COLO829 (cell line): ENCODE measurements at places on chromosomes 6 and 20.

- no peak for DNase-seq
Measured at GRCh38 chr20:51864967-51865366, 62.6 kb upstream of the SALL4 start.

GRCh38 chr6:32047084-32047478, 8.9 kb downstream of the CYP21A2 start:
- no peak for DNase-seq

GRCh38 chr20:41095110-41095969, 42.0 kb upstream of the PLCG1 start:
- peak; percentile 78 for DNase-seq

DNA sequence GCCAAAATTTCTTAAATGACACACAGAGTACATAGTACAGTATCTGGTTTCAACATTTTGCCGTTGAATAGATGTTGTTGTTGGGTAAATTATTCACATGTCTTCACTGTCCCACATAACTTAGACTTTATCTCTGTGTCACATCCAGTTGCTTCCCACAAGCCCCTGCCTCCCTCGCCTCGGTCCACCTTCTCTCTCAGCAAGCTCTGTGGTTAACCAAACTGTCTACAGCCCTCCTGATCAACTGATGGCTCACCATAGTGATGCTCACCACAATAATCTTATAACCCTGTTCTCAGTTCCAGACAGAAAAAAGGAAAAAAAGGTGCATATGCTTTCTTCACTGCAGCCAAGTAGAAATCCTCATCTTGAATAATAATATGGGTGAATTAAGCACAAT, 23.0 kb downstream of the IL17F start:
- DNase-seq = no peak

DNA sequence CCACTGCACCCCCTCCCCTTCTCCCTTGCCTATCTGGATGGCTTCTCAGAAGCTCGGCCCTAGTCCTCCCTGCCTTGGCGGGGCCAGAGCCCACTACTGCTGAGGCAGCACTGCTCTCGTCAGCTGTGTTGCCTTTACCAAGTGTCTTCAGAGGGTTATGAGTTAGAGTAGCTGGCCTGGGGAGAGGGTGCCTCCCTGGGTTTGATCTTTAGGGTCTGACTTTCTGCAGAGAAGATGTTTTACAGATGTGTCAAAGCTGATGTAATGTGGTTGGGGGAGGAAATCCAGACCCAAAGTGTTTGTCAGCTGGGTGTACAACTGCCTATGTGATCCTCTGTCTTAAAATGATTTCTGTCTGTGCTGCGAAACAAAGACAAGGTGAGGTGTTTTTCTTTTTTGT, 30.4 kb upstream of the PI16 start:
- DNase-seq = no peak

DNA sequence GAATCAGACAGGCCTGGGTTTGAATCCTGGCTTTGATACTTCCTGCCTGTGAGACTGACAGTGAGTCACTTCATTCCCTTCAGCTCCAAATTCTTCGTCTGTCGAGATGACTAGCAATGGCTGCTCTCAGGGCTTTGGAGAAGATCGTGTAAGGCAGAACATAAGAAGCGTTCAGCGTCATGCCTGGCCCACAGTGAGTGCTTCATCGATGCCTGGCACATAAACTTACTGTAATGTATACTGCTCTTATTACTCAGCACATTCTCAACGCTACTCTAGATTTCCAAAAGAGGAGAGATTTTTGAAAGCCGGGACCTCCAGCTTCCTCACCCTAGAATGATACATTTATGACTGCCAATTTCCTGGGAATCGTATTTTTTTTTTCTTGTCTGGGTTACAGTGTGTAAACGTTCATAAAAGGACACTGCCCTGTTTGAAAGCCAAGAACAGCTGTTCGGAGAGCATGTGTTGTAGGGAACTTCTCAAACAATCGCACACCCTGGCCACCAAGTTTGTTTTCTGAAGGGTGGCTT, 16.2 kb upstream of the BCAS1 start:
- DNase-seq = no peak

GRCh38 chr20:57159945-57160610, 106.4 kb downstream of the BMP7 start:
- no peak for DNase-seq

DNA sequence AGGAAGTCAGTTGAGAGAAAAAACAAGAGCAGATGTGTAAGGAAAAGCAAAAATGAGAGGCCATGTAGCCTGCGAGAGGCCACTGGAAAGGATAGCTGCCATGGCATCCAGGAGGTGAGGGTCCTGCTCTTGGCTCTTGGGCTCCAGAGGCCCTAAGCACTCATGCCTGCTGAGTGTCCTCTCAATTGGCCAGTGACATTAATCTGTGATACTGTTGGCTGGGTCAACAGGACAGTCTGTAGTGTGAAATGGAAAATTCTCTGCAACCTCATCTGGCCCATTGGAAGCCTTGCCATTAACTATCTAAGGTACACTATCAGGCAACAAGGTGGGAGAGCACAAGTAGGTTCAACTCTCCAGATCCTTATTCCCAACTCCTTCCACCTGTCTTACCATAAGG, 180.9 kb downstream of the LY86 start:
- no peak for DNase-seq

DNA sequence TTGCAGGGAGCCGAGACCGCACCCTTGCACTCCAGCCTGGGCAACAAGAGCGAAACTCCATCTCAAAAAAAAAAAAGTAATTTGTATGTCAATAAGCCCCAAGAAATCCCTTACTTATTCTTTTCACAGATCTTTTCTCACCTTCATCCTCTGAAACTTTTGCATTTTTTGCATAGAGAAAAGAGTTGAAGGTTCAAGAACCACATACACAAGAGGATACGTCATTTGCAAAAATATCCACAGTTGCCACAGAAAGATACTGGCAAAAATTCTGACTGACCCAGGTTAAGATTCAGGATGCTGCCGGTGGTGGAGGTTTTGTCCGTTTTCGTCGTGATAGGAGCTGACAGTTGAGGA, 94.5 kb downstream of the ZMYND8 start:
- DNase-seq = no peak

DNA sequence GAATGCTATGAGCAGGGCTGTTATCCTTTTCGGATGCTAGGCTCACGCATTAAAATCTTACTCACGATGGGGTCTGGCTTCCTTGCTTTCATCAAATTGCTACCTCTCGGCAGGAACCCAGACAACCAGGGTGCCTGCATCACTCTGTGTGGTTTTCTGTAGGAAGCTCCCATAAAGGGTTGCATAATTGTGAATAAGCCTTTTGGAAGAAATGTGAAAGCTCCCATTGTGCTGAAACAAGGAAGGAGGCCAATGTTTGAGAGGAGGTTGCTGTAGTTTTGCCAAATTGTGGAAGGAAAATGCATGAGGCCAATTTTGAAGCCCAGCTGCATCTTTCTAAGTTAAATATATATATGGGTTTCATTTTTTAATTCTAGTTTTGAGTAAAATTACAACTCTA, 615.5 kb downstream of the C6orf118 start:
- DNase-seq = peak; percentile 70

GRCh38 chr20:3706774-3707507, 5.5 kb downstream of the SIGLEC1 start:
- no peak for DNase-seq

DNA sequence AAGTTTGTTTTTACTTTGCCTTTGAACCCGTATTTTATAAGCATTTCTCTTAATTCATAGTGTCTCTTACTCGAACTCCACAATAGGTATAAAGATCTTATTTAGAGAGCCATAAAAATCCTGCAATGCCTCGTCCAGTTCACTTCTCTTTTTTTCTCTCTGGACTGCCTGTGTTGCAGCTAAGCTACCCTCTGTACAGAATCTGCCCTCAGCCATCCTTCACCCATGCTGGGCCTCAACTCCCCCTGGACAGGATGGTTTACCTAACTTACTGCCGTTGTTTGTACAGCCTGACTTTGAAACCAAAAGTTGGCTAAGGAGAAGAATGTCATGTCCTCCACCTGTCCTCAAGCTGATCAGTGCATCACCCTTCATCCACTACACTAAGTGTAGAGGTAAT, 10.4 kb downstream of the QRSL1 start:
- DNase-seq = no peak

DNA sequence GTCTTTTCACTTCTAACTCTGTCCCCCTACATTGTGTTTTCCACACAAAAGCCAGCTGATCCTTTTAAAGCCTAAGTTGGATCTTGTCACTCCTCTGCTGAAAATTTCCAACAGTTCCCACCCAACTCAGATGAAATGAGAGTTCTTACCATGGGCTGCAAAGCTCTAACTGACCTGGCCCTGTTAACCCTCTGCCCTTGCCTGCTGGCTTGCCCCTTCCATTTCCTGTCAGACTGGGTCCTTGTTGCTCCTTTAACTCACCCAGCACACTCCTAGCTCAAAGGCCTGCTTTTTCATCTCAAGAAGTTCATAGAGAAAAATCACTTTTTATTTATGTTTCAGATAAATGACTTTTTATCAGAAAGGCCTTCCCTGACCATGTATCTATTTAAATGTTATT, 66.5 kb upstream of the HEY2 start:
- DNase-seq = no peak

- DNase-seq = no peak
Measured at GRCh38 chr6:161984713-161985112, 710.9 kb upstream of the AGPAT4 start.

- DNase-seq = peak; percentile 72
Measured at GRCh38 chr6:52063584-52064344, 23.6 kb downstream of the PKHD1 start.

- DNase-seq = no peak
Measured at GRCh38 chr6:38688579-38689087, 14.3 kb downstream of the GLO1 start.

DNA sequence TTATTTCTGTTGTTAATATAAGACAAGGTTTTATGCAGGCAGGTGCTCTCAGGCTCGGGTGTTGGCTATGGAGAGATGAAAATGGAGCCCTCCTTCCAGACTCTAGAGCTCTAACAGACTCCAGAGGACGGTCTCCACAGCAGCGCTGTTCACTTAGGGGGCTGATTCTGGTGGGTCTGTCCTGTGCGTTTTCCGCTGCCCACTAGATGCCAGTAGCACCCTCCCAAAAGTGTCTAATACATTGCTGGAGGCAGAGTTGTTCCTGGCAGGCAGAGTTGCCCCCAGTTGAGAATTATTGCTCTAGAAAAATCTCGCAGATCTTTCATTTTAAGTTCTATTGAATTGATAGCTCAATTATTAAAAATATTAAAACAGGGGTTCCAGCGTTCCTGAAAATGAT, 109.9 kb downstream of the MAP3K4 start:
- DNase-seq = no peak

GRCh38 chr6:80211286-80211685, 104.8 kb downstream of the BCKDHB start:
- DNase-seq = no peak

DNA sequence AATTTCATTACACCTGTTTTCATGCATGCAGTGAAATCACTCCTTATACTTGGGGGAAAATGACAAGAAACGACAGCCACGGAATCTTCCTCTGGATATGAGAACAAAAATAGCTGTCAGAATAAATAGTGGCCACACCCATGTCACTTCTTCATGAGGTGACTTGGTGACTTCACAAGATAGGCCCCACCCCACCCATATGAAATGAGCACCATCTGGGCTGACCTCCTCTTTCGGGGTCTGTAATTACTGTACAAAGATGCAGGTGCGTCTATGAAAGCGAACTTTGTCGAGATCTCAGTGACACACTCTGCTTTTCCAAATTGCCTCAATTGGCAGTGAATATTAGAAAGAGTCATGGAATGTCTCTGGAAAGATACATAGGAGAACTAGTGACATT, 184.2 kb upstream of the CCN2 start:
- no peak for DNase-seq

- DNase-seq = no peak
Measured at GRCh38 chr20:52124821-52125220, 66.8 kb downstream of the ZFP64 start.

DNA sequence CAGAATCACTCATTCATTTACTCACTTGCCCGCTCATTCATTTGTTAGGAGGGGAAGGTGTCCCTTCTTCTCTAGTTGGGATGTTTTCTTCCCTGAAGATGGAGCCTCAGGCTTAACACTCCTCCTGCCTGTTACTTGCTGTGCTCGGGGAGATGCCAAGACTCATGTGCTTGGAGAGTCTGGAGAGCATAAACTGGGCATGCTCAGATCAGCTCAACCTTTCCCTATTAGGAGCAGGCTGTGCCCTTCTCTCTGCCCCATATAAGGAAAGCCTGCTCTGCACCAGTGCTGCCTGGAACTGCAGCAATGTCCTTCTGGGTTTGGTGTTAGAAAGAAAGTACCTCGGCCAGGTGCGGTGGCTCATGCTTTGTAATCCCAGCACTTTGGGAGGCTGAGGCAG, 18.0 kb upstream of the UBE2V1 start:
- DNase-seq = no peak

GRCh38 chr20:4415281-4415680, 306.4 kb upstream of the PRND start:
- no peak for DNase-seq

GRCh38 chr6:11208854-11209253, 23.6 kb downstream of the NEDD9 start:
- no peak for DNase-seq

DNA sequence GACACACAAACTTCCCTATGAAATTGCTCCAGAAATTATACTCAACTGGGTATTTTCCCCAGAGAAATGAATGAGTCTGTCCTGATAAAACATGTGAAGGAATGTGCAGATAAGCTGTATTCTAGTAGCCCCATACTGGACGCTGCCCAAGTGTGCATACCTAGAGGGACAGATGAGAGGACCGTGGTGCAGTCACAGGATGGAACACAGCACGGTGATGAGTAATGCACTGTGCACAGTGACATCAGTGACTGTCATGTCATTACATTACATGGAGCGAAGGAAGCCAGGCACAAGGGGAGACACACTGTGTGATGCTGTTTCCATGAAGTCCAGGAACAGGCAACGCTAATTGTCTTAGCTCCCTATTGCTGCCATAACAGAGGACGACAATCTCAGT, 155.5 kb downstream of the CDH4 start:
- DNase-seq = no peak

- peak; percentile 51 for DNase-seq
Measured at GRCh38 chr6:136992113-136992512, 52.7 kb downstream of the IL20RA start.

DNA sequence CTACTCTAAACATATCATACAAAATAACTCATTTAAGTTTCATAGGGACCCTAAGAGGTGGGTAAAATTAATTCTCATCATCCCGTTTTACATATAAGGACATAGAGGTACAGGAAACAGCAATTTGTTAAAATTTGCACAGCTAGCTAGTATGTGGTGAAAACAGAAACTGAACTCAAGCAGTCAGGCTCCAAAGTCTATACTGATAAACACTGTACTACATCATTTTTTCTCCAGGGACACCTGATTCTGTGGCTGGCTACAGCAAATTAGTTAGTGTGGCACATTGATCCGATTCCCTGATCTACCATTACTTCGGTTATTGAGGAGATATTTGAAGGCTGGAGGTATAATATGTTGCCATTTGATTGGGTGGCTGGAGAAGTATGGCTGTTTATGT, 36.2 kb upstream of the E2F3 start:
- no peak for DNase-seq

DNA sequence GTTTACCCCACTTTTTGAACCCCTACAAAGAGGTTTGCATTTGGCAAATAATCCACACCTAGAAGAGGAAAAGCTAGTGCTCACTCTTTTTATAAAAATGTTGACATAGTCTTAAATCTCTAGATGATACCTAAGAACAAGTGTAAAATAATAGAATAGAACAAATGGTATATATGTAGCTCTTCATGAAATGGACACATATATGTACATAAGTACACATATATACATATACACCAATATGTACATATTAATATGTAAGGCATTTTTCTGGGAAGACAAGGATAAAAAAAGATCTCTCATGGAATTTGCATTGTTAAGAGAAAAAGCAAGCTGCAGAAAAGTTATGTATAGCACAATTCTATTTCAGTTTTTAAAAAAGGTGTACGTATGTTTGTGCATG, 27.6 kb upstream of the RIPOR2 start:
- no peak for DNase-seq

GRCh38 chr20:10385850-10386544, 48.0 kb downstream of the MKKS start:
- DNase-seq = no peak
